ENCODE measurements at places on chromosomes 3 and 15. TPM values are rescaled to one million over a fixed set of nuclear protein-coding genes. Genes with fewer than 3 reads are reported as not detected.

Gene CCDC12
- total RNA-seq, result 41.7 TPM

GRCh38 chr15:81945014-81945615 lies 100.7 kb downstream of the MEX3B start:
- DNase-seq, result peak; percentile 87

DNA sequence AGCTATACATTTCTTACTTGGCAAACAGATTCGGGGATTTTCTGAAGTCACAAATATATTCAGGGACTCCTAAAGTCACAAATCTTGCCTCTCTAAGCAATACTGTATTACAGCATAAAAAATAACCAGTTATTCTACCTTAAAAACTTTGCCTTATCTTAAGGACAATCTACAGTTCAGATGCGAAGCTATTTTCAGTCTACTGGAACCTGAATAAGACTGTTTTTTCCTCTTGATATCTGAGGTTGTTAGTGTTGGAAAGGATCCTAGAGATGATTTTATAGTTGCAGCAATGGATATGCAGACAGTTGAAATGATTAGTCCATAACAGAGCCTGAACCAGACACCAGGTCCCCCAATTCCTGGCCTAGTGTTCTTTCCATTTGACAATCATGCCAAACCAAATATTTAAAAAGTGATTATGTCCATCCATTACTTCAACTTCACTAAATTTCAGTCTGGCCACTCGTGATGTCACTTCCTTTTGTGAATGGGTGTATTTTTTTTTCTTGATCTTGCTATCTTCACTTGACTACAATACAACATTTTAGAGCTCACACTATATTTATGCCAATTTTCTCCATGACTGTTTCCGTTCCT lies 1.8 kb downstream of the HDGFL3 start:
- DNase-seq, result no peak

GRCh38 chr3:11323813-11324212 lies 51.6 kb downstream of the ATG7 start:
- no peak for DNase-seq

Gene STARD9
- total RNA-seq, result 35.5 TPM

DNA sequence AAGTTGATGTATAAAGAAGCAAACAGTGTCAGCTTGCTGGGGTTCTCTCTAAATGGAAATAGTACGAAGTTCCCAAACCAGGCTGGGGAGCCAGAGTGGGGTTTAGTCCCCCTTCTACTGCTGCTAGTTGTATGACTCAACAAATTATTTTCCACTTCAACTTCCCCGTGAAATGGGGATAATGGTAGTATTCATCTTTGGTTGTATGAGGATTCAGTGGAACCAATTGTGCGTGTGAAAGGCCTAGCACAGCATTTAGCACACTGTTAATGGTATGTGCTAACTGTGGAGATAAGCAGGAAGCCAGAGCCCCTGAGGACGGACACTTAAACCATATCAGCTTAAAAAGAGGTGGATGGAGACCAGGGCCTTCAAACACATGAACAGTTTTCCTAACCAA lies 4.2 kb downstream of the SORD start:
- DNase-seq, result no peak

Gene CCR1
- total RNA-seq, result 1.3 TPM

Gene CCDC39
- not detected for total RNA-seq

DNA sequence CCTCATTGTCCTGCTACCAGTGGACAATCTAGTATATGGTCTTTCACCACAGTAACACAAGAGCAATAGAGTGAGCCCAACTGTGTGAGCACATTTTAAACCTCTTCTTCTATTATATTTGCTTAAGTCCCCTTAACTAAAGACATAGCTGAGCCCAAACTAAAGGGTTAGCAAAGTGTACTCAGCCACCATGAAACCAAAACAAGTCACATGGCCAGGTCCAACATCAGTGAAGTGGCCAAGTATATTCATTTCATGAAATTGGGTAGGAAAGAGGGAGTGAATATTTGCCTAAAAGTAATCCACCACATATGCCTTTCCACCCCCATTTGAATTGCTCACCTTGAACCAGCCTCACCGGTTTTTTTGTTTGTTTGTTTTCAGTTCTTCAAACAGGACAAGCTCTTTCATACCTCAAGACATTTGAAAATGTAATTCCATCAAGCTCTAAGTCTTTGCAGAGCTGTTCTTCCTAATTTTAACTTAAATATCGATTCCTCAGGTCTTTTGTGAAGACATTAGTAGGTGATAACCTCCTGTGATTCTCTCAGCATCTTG lies 327.0 kb upstream of the SEMA6D start:
- DNase-seq, result no peak

DNA sequence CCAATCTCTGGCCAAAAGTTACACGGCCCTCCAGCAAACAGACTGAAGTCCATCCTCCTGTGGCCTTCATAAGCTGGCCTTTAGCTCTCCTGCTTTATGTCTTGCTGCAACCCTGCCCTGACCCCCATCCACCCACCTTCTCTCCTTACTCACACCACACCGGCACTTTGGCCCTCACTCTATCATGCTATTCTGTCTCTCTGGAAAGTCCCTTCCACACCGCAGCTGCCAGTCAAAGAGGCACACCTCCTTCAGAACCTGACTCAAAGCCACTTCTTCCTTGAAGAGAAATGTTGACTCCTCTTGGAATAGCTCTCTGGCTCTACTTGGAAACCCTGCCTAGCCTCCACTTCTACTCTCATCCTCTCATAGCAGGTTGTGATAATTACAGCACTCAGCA lies 4.5 kb downstream of the GPR156 start:
- DNase-seq, result no peak

DNA sequence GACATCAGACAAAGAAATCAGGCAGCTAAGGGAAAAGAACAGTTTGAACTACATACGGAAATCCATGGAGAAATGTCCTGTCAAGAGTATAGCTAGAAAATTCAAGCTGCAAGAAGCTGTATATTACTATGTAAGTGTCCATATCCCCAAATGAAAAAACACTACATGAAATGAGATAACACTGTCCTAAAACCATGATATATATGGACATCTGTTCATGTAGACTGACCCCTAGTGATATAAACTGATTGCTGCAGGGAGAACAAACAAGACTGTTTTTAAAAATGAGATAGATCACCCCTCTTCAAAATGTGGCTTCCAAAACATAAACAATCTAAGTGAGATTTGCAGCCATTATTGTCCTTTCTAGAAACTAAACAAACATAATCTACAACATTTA lies 985.6 kb downstream of the EPHA3 start:
- DNase-seq, result no peak

DNA sequence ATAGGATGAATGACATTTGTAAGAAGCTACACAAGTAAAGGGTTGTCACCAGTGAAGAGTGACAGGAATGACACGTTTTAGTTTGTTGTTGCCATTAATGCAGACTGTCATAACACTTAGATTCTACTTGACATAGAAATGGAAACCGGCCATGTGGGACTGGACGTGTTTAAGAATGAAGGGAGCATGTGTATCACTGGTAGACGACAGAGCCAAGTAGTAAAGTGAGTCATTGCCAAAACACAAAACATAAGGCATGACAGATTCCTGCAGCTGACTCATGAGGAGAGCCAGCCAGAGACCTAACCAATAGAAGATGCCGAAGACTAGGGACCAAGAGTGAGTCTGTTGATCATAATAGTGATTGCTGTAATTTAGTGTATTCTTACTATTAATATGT lies 106.2 kb upstream of the PLAAT1 start:
- no peak for DNase-seq

Gene EFHB
- not detected for total RNA-seq

DNA sequence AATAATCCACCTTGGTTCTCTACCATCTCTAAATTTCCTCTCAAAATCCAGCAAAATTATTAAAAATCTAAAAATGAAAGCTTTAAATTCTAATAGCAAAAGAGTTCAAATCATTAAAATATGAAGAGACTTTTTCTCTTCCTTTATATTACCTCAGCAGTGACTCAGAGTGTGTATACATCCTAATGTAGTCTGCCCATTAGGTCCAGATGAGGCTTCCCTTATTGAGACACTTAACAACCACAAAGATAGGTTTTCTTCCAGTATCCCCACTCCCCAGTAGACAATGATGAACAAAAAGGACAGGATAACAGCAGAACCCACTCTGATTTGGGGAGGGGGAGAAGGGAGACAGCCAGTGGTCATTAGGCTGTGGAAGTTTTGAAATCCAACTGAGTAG lies 61.5 kb upstream of the DCBLD2 start:
- DNase-seq, result no peak

Gene TM6SF1
- 2.4 TPM for total RNA-seq

DNA sequence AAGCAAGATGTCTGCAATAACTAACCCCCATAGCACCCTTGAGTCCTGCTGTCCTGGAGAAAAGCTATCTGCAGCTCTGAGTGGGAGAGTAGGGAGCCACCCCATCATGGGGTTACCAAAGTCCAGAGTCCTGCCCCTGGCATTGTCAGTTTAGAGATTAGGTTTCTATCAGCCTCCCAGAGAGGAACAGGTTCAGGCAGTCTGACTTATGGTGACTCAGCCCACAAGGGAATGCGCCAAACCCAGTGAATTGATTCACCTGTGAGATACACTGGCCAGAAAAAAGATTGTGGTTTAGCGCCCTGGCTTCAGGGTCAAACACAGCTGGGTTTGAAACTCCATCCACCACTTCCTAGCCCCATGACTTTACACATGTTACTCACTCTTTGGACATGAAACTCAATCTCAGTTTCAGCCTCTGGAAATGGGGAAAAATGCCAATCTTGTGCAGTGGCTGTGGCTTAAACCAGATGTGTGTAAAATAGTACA lies 263.6 kb upstream of the HES1 start:
- peak; percentile 41 for DNase-seq

DNA sequence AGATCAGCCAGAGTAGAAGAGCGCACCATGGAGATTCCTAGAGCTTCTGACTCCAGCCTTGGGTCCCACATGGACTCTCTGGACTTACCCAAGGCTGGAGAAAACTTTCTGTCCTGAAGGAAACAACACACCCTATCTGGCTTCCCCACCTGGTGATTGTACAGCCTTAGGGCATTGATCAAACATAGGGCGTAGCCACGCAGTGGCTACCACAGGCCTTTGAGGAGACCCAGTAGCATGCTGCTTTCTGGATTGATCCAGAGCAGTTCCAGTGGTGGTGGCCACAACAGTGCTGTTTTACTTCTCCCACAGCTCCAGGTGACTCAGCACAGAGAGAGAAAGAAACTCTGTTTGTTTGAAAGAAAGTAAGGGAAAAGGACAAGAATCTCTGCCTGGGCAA lies 23.5 kb downstream of the PYDC2 start:
- no peak for DNase-seq

Gene FANCD2OS
- not detected for total RNA-seq

GRCh38 chr3:127467391-127467790 lies 123.1 kb downstream of the TPRA1 start:
- no peak for DNase-seq

DNA sequence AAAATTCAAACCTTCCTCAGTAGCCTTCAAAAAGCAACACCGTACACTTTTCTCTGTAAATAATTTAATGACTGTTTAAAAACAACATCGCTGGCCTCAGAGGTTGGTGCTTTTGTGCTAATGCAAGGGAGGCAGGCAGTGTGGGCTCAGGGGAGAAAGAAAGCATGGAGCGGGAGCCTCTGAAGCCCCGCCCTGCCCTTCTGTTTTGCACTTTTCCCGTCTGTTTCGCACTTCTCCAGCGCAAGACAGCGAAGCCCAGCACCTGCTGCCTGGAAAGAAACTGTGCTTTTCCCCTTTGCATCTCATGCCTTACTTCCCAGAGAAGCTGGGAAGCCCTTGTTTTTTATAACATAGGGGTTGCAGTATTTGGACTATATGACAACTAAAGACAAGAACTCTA lies 23.1 kb downstream of the TRPM1 start:
- no peak for DNase-seq

DNA sequence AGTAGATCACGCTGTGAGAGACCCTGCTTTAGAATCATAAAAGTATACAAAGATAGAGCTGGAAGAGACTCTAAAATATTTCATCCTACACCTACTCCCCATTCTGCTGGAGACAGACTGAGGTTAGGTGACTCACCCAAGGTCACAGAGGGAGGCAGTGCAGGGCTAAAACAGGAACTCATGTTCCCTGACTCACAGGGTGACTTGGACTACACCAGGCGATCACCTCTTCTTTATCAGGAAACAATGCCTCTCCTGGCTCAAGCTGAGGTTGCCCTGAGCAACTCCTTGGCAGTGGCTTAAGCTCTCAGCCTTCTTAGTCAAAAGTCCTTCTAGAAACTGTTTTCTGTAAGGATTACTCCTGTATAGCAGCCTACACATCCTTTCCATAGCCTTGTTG lies 26.4 kb upstream of the TNFAIP8L3 start:
- DNase-seq, result peak; percentile 6

Gene PLA2G4E
- not detected for total RNA-seq

- no peak for DNase-seq
These were observed 254.3 kb downstream of the RYR3 start for GRCh38 chr15:33565094-33565493.

DNA sequence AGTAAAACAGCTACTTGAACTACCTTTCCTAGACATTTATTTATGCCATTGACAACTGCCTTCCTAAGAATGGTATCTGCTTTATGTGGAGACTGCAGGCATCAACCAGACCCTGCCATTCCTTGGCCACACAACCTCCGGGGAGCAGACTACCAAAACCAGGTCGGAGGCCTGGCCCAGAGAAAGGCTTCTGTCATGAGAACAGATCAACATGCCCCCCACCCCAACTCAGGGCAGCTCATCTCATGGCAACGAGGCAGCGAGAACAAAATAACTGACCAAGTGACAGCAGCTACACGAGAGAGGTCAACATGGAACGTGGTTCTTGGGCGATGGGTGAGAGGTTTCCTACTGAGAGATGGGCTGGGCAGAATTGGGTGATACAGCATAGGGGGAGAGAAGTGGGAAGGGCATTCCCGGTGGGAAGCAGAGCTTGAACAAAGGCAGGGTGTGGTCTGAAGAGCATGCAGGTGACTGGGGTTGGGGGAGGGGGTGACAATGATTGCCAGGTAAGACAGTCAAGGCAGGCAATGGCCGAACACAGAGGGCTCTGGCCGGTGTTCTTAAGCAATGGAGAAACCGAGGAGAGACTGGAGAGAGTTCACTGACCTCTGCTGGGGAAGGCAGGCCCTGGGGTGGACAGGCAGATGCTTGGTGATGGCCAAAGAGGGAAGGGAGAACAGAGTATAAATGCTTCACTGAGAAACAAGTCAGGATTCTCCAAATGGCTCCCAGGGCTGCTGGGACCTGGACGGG lies 33.9 kb downstream of the CCDC12 start:
- DNase-seq, result no peak

DNA sequence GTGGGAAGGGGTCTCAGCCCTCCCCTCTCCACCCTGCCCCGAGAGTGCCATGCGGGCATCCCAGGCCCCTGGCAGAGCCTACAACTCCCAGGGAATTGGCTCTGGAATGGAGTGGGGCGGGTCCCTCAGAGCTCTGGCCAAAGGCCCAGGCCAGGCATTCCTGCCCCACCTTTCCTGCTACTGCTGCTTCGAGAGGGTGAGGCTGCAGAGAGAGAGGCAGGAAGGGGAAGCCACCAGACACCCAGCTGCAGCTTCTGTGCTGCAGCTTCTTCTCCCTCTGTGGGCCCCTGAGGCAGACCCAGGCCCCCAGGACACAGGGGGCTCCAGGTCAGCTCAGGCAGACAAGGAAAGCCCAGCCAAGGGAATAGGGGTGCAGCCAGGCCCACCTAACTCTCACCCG lies 2.7 kb downstream of the ALS2CL start:
- peak; percentile 38 for DNase-seq

Gene ELL3
- 7.0 TPM for total RNA-seq

Gene MAGEF1
- total RNA-seq, result 18.9 TPM

Gene CCNB2
- total RNA-seq, result 4.8 TPM
